ENCODE measurements at places on chromosomes 5 and 9.

- DNase-seq = no peak
These were observed 21.9 kb downstream of the NEK6 start for GRCh38 chr9:124279531-124280175.

GRCh38 chr5:153632748-153633290 lies 142.3 kb downstream of the GRIA1 start:
- DNase-seq = peak; percentile 34

DNA sequence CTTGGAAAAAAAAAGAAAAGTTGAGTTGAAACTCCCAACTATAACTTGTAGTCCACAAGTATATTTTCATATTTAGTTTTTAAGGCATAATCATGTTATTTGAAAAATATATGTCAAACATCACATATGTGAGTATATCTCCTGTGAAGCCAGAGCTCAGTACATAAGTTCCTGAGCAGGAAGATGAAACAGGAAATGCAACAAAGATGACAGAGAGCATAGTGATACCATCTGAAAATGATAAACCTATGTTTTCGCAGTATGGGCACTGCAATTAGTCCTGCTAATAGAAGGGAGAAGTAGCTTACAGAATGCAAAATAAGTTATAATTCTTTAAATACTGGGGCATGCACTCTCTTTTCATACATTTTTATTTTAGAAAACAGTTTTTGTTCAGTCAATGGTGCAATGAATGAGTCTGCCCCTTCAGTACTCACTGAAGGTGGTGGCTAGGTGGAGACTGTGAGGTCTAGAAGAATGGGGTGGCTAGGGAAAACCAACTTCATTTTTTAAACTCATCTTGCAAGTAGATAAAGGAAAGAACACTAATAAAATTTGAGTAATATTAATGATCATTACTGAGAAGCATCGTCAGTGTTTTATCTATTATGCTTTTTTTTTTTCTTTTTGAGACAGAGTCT lies 54.1 kb upstream of the FYB1 start:
- DNase-seq = no peak

- DNase-seq = peak; percentile 40
These were observed 316.6 kb downstream of the AGTPBP1 start for GRCh38 chr9:85425153-85425611.

- no peak for DNase-seq
These were observed 12.0 kb upstream of the HDHD3 start for GRCh38 chr9:113388833-113389232.

DNA sequence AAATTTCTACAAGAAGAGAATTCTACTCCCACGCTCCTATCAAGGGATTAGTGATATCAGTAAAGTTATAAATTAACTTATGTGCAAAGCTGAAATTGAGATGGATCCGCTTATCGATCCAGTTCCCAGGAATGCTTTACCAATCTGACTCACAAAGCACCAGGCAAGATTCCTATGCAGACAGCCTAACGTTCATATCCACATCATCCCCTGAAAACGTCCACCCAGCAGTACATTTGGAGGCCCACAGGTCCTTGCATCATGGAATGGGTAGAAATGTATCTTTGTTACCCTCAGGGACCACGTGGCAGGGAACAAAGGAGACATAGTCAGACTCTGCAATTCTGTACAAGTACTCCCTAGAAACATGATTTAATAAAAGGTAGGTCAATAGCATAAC lies 147.4 kb downstream of the ESM1 start:
- no peak for DNase-seq

GRCh38 chr5:173743641-173744343 lies 127.3 kb upstream of the BOD1 start:
- DNase-seq = no peak

- no peak for DNase-seq
These were observed 3.3 kb upstream of the CD180 start for GRCh38 chr5:67199859-67200258.

- peak; percentile 34 for DNase-seq
These were observed 694 bp upstream of the PLAA start for GRCh38 chr9:26947736-26948135.

- no peak for DNase-seq
These were observed 34.3 kb upstream of the ARL15 start for GRCh38 chr5:54344653-54345052.

DNA sequence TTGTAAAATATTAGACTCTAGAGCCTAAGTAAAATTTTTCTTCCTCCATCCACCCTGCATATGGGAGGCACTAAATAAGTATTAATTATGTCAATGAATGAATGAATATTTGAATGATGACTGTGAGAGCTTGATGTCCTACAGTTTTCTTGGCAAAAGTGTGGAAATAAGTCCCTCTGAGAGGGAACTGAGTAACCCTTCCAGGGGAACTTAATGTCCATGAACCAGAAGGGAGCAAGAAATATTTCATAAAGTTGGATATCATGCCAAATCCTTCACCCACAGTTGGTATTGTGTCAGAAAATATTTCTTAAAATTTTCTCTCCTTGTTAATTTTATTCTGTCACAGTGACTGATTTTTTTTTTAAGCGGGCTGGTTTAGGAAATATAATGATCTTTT lies 36.6 kb downstream of the NNT start:
- no peak for DNase-seq

DNA sequence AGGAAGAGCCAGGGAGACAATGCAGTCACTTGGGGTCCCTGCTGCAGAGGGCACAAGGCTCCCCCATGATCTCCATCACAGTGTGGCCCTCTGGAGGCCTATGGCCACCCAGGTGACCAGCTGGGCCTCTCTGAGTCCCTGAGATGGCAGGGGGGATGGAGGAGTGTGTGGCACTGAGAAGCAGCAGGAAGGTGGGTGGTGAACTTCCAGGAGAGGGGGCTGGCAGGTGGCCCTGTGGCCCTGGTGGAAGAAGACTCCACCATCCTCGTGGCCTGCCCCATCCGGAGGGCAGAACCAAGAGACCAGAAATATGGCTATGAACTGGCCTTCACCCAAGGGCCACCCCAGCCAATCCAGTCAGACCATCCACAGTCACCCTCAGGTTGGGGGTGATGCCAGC lies 31.7 kb upstream of the AFAP1L1 start:
- no peak for DNase-seq

DNA sequence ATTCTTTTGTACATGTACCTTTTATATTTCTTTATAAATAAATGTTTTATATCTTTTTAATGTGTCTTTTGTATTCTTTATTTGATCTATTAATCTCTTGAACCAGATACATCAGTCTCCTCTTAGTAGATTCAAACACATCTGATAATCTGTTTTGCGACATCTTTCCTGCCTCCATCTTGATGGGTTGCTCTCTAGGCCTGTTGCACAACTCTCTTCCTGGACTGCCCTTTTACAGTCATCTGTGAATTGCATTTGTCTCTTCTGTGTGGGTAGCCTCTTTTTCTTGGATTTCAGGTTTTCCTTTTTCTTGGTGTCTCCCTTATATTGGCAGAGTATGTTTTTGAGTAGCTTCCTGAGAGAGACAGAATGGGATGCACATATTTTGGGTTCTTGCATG lies 6.2 kb downstream of the ZFYVE16 start:
- DNase-seq = peak; percentile 10

DNA sequence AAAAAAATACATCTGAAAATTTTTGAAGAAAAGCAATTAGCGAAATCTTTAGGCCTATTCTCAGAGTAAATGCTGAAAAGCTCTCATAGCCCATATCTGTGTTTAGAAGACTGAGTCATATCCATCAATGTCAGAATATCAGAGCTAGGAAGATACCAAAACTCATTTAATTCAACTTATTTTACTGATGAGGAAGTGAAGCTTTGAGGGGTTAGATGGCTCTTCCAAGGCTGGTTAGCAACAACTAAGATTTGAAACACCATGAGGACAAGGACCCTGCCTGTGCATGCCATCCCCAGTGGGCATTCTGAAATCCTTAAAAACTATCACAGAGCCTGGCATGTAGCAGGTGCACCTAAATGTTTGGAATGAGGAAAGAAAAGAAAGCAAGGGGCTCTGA lies 2.5 kb downstream of the FREM1 start:
- no peak for DNase-seq

- DNase-seq = peak; percentile 24
These were observed 30.6 kb upstream of the IL33 start for GRCh38 chr9:6184749-6185645.

- no peak for DNase-seq
These were observed 58.8 kb downstream of the MROH2B start for GRCh38 chr5:41012318-41012717.

GRCh38 chr9:23721466-23721865 lies 104.6 kb downstream of the ELAVL2 start:
- DNase-seq = no peak

DNA sequence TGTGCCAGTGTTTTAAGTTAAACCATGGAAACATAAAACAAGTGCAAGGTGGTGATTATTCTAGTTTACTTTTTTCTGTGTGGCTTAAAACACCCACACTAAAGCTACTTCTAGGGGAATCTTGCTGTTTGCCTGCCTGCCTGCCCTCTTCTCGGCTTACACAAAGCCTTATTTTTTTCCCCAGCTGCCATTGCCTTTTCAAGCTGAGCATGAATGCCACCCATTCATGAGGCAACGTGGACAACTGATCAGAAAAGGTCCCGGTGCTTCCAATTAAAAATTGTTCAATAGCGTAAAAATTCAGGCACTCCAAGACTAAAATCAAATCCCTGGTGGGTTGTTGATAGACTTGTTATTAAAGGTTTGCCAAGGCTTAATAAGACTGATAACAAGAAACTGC lies 401.4 kb downstream of the TMEM161B start:
- no peak for DNase-seq

DNA sequence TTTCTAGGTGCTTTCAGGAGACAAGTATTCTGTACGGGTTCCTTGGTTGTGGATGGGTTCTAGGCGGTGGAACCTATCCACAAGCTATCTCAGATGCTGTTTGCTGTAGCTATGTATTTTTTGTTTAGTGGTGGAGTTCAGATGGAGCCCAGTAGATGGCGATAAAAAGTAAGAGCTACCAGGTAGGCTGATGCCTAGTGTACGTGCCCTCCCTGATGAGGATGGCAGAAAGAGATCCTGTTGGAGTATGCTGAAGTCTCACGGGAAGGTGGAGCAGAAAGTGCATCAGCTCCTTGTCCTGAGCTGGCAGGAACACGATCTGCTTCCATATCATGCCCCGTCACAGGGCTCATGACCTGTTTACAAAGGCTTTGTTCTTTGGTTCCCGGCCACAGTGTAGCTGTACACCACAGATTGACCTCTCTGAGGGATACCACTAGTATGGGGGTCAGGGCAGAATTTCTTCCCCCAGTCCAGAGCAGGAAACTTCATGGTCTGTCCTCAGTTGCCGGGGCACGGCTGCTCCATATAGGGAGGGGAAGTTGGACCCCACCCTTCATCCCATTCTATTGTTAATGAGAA lies 12.6 kb upstream of the UGT3A2 start:
- peak; percentile 72 for DNase-seq

DNA sequence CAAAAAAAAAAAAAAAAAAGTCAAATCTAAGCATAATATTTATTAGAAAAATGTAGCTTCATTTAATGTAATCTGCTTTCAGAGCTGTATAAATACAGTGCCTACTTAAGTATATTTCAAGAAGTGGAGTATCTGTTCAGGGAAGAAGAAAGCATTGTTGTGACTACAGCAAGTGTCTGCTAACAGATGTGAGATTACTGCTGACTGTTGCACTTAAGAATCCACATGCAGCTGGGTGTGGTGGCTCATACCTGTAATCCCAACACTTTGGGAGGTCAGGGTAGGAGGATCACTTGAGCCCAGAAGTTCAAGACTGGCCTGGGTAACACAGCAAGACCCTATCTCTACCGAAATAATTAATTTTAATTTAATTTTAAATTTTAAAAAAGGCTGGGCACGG lies 19.0 kb downstream of the KDM3B start:
- DNase-seq = no peak

DNA sequence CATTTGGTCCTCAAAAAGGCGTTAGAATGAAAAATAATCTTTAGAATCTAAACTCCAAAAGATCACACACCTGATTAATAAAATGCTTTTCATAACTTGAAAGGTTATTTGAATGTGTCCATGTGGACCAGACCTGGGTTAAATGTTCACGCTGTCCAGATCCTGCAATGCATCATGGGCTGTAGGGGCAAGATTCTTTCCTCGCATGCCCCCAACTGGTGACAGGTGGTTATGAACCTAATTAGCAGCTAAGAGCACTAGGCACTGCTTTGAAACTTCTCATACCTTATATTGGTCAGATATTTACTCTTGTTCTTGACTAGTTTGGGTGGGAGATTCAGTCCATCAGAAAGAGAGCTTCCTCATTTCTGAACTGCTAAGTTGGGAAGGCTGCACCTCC lies 19.3 kb upstream of the PIP5K1B start:
- no peak for DNase-seq

DNA sequence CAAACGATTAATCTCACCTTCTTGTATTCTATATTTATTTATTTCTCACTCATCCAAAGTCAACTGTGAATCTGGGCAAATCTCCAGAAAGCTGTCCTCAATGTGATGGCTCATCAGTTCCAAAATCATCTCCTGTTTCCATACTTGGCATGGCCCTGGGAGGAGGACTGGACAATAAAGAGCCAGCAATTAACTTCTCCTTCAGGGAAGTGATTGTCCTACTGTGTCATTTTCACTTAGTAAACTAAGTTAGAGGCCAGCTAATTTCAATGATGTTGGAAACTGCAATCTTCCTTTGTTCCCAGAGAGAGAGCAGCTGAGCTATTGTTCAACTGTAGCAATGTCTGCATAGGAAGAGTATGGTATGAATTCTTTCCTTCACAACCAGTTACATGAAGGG lies 17.5 kb downstream of the CDH12 start:
- no peak for DNase-seq

DNA sequence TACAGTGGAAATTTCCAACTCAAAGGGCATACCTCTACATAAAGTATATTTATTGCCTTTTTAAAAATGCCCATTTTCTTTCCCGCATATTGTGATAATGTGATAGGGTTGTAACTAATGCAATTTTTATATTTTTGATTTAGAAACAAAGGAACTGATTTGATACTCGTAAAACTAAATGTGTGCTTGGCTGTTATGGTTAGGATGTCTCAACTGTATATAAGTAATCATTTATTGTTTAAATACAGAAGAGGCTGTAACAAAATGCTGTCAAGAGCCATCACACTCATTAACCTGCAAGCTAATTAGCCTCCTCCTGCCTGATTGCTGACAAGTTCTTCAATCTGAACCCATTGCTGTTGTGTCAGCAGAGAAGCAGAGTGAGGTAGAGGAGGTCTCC lies 149.2 kb downstream of the PBX3 start:
- no peak for DNase-seq
